ENCODE measurements at places on chromosomes 1 and 21.

DNA sequence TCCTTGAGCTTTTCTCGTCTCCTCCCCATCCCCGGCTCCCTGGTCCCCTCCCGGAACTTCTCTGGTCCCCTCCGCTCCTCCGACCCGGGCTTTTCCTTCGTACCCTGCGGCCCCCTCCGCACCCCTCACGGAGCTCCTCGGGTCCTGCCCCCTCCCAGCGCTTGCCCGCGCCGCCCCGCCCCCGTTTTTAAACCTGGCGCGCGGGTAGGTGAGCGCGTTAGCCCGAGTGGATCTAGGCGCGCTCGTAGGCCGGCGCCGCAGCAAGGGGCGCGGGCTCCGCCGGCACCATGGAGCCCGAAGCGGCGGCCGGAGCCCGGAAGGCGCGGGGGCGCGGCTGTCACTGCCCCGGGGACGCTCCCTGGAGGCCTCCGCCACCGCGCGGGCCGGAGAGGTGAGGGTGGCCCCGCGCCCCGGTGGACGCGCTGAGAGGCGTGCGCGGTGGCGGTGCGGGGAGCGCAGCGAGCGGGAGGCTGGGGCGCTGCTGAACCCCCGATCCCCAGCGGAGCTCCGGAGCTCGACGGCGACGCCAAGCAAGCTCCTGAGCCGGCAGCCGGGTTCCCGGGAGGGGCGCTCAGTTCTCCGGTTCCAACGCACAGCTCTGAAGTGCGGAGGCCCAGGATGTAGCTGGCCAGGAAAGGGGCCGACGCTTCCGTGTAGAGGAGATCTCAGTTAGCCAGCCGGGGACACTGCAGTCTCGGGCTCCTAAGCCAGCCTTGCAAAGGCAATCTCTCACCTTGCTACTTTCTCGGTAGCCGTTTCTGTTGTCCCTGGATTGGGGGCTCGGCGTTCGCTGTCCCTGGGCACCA lies at the start of gene RIPPLY3:
RIPPLY3 (plus strand) TSS at position 217 of the 806 bp plus-strand sequence; CDS start at position 288, 71 bp downstream.
- no peak for DNase-seq

- no peak for DNase-seq
Observed at GRCh38 chr1:29944253-29944905, 708.1 kb downstream of the PTPRU start.

GRCh38 chr1:164667600-164667999 lies 108.6 kb downstream of the PBX1 start:
- DNase-seq, result no peak

GRCh38 chr1:185720633-185721272 lies 13.4 kb upstream of the HMCN1 start:
- peak; percentile 74 for DNase-seq

- peak; percentile 19 for DNase-seq
Observed at GRCh38 chr1:23657659-23658275, 33.8 kb upstream of the RPL11 start.

GRCh38 chr1:1356796-1357401 lies 1.5 kb downstream of the MXRA8 start:
- no peak for DNase-seq

DNA sequence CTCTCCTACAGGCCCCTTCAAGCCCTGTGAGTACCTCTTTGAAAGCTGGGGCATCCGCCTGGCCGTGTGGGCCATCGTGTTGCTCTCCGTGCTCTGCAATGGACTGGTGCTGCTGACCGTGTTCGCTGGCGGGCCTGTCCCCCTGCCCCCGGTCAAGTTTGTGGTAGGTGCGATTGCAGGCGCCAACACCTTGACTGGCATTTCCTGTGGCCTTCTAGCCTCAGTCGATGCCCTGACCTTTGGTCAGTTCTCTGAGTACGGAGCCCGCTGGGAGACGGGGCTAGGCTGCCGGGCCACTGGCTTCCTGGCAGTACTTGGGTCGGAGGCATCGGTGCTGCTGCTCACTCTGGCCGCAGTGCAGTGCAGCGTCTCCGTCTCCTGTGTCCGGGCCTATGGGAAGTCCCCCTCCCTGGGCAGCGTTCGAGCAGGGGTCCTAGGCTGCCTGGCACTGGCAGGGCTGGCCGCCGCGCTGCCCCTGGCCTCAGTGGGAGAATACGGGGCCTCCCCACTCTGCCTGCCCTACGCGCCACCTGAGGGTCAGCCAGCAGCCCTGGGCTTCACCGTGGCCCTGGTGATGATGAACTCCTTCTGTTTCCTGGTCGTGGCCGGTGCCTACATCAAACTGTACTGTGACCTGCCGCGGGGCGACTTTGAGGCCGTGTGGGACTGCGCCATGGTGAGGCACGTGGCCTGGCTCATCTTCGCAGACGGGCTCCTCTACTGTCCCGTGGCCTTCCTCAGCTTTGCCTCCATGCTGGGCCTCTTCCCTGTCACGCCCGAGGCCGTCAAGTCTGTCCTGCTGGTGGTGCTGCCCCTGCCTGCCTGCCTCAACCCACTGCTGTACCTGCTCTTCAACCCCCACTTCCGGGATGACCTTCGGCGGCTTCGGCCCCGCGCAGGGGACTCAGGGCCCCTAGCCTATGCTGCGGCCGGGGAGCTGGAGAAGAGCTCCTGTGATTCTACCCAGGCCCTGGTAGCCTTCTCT lies 23.5 kb downstream of the UBE2T start:
- no peak for DNase-seq

DNA sequence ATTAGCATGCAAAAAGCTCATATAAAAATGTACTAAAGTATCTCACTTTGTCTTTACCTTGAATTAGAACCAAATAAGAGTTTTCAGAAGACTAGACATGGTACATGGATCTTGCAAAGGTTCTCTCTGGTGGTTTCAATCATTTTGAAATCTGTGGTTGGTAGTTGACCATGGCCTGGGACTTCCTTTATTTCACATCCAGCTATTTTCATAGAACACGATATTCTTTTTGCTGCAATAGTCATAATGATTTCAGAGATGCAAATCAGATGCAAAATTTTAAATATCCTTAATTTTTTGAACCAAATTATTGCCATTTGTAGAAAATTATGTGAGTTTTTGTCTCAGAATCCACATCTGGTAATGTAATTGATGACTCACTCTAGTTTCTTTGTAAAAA lies 375.1 kb upstream of the ZP4 start:
- no peak for DNase-seq

DNA sequence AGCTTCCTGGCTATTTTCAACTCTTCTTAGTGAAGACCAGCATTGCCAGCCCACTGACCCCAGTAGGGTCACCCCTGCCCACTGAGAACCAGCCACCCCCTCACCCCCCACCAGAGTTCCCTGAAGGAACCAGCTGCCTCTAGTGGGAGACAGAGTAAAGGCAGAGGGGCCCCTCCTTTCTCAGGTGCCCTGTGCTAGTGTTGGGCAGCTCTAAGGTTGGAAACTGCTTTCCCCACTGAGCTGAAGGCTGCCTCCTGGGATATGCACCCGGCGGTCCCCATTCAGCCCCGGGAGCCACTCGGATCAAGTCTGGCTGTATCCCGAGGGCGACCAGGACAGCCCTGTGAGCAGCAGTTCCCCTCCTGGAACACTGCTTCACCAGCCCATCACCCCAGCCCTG lies 111.0 kb downstream of the PGBD5 start:
- DNase-seq, result no peak

DNA sequence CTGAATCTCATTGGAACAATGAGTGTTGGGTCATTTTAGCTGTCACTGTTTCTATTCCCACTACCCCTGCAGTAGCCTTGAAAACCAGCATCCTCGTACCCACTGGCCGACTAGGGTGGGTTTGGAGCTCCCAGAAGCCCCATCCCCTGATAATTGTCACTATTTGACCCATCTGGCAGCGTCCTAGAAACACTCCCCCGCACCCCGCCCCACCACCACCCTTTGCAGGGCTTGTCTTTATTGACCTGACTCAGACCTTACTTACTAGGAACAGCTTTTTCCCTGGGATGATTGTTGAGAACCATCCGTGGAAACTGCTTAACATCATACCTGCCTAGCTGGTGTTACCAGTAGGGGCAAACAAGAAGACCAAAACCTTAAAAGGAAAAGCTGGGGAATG lies 28.4 kb upstream of the AGPAT3 start:
- DNase-seq, result no peak

DNA sequence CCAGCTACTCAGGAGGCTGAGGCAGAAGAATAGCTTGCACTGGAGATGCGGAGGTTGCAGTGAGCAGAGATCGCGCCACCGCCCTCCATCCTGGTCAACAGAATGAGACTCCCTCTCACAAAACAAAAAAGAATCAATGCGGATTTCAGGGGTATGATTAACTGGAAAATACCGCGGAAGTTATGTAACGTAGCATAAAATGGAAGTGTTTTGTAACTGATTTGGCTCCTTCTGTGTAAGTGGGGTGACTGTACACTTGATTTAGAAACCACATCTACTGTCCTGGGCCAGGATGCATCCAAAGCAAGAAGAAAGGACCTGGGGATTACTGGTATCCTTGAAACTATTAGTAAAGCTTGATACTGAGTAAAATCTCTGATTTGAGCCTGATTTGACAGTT lies 3.1 kb upstream of the VAMP4 start:
- no peak for DNase-seq
